ENCODE measurements at places on chromosomes 3 and 15.

DNA sequence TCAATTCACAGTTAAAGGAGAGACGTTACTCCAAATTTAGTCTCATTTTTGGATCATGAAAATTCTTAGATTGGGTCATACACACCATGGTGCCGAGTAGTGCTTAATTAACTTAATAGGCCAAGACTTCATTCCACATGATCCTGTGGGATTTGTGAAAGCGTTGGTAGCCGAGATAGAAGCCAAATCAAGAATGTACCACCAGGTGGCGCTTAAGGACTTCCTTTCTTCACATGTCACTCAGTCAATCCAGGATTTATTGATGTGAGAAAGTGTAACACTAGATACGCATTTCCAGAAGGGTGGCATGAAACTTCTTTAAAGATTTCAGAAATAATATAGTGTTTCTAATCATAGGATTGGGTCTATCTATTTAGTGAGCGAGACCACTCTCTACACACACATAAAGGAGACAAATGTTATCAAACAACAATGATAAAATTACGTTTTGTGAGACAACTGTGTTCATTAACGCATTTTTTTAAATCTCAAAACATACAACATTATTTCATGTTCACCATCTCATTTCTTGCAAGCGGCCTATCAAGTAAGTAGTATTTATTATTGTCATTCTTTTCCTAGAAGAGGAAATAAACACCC lies 436.1 kb downstream of the CHL1 start:
- DNase-seq = peak; percentile 54

DNA sequence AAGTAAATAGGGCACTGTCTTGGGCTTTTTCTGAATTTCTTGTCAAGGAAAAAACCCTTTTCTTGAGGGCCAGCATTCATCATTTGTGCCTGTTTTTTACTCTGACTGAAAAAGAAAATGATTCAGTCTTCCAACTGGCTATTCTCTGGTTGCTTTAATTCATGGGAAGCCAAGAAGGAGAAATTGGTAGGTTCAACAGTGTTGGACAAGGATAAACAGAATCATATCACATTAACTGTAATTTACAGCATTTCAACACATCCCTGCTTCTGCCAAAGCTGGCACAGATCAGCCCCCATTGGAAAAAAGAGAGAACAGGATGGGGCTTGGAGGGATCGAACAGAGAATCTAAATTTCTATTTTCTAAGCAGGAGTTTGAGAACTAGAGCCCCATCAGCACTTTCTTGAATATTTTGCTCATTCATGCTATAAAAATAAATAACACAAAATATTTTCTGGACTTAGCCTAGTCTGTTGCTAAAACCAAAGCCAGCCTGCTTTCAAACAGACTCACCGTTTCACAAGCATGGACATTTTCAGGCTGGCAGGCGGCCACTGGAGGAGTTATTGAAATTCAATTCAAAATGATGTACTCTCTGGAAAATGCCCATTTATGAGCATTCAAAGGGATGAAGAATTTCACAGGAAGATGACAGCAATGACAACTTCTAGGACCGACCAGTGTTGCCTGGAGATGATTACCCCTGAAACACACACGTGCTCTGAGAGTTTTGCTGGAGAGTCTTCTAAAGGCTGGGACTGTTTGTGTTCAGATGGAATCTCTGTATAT lies 181.2 kb downstream of the WNT5A start:
- no peak for DNase-seq

GRCh38 chr15:88538972-88539371 lies 7.5 kb downstream of the DET1 start:
- no peak for DNase-seq

GRCh38 chr15:88882785-88883184 lies 12.6 kb downstream of the HAPLN3 start:
- DNase-seq = no peak

DNA sequence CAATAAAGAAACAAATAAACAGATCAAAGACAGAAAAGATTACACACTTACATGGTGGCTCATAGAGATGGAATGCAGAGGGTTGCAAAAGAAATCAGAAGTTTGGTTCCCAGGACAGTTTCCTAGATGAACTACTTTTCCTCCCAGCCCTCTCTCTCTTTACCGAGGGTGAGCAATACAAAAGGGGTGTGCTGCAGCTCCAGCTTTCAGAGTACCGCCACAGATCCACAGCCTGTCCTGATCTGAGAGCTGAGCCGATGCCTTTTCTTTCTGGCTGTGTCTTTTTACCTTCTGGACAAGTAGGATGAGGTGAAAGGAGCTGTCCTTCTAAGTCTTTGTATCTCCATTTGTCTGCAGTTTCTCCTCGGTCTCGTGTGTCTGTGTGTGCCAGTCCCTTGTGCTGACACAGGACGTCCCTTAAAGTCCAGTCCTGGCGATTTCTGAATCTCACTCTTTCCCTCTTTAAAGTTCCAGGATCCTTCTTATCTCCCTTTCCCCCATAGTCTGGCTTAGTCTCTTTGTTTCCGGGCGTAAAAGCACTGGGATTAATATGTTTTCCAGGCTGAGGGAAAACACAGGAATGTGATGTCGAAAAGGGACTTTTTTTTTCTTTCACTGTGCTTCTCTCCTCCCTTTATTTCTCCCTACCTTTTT lies 540 bp downstream of the CCDC80 start:
- no peak for DNase-seq

- no peak for DNase-seq
Observed at GRCh38 chr3:82627733-82628132, 866.3 kb upstream of the GBE1 start.

- DNase-seq = peak; percentile 15
Observed at GRCh38 chr3:59408047-59408624, 358.3 kb upstream of the CFAP20DC start.

DNA sequence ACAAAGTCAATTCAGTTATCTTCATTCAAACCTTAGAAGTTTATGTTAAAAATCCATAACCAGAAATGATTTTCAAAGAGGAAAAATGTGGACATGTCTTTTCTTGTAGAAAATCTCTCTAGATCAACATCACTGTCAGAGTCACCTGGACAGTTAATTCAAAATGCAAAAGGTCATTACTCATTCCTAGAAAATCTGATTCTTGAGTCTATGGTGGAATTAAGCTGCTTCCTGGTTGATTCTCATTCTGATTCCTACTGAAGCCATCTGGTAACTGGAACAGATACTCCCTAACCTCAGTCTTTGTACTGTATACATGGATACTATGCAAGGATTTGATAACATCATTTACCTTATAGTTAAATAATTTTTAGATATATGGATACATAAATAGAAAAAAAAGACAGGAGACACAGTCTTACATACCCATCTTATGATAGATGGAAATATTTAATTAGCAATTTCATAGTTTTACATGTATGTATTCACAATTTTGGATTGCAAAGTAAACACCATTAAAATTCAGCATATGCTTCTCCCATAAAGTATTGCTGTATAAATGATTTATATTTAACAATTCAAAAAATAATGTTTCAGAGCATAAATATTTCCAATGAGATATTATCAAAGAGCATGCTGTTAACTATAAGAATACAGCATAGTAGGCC lies 693.2 kb upstream of the CCDC54 start:
- DNase-seq = no peak

GRCh38 chr3:71541313-71541712 lies 42.2 kb downstream of the FOXP1 start:
- no peak for DNase-seq

GRCh38 chr3:160486459-160486869 lies 36.9 kb upstream of the TRIM59 start:
- no peak for DNase-seq

- DNase-seq = no peak
Observed at GRCh38 chr3:45975686-45976085, 19.9 kb downstream of the FYCO1 start.

GRCh38 chr3:194265505-194265892 lies 85.6 kb downstream of the CPN2 start:
- no peak for DNase-seq

GRCh38 chr15:48415036-48415886 lies 84.0 kb downstream of the DUT start:
- DNase-seq = no peak

DNA sequence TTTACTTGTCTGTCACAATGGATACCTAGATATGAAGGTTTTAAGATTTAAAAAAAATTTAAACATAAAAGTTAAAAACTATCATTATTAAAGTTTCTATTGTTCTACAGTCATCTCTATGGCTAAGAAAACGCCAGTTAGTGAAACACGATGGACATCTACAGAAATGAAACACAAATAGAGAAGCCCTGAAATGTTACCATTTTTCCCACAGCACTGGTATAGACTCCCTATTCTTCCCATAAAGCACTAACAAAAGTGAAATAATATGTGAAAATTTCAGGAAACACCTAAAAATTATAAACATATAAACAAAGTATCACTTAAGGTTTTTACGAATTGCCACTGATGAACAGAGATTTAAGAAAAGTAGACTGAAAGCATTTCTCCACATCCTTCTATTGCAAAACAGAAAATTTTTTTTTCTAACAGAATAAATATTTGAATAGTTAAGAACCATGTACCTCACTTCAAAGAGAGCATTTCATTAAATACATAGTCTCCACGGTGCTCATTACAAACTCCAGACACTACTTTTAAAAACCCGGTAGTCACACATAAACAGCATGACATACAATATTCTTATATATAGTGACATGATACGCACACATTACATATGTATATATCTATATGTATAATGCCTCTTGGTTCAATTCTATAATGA lies 7.1 kb upstream of the NEK10 start:
- no peak for DNase-seq

DNA sequence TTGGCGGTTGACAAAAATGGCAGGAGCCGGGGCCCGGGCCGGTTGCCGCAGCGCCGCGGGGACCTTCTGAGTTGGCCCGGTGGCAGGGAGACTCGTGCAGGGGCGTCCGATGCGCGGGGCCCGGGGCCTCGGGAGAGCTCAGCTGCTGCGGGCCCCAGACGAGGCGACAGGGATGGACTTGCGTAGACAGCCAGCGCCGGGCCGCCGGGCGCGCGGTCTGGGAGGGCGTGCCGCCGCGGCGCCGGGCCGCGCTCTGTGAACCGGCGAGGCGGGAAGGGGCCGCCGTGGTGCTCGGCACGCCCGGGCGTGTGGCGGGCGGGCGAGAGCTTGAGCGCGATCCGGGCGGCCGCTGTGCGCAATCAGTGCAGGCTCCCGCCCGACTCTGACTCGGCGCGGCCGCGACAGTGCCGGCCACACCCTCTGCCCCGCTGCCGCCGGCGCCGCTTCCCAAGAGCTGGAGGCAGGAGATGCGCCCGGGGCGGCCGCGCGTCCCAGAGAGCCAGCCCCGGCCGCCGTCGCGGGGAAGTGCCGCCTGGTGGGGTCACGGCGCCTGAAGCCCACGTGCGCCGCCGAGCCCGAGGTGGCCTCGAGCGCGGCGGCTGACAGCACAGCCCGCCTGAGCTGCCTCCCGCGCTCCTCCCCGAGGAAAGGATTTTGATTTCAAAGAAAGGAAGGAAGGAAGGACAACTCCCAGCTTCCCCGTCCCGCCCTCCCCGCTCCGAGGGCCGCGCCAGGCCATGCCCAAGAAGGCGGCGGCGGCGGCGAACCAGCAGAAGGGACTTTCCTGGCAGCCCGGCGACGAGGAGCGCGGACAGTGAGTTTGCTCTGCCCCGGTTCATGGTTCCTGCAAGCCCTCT lies 657 bp downstream of the TLNRD1 start:
- DNase-seq = no peak

DNA sequence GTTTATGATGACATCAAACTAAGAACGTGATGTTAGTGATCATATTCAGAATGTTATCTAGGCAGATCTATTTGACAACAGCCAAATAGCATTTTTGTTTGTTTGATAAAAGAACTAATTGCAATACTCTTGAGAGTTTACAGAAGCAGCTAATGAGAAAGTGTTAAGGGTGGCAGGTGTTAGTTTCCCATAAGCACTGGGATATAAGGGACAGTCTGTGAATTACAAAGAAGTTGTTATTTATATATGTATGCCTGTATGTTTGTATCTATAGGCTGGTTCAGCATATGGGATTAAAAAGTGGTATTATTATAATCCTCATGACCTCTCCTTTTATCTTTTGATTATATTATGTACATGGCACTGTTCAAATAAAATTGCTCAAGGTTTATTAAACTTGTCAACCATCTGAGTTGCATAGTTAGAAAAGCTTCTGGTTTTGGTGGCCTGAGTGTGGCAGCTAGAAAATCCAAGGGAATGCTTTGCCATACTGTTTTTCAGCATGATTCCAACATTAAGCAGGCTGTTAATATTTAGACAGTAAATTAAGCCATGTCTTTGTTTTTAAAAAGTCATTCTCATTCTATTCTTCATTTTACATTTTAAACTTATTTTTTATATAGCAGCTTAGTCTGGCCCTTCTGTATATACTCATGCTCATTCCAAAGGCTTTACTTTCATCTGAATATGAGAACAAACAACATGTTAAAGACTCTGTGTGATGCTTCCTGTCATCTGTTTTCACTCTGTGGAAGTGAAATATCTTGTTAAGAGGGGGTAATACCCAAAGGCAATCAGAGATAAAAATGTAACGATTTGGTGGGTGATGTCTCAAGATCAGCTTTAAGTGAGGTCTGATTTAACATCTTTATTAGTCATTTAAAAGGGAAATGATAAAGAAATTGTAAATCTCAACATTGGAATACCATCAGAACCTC lies 13.1 kb downstream of the ROBO2 start:
- DNase-seq = no peak

DNA sequence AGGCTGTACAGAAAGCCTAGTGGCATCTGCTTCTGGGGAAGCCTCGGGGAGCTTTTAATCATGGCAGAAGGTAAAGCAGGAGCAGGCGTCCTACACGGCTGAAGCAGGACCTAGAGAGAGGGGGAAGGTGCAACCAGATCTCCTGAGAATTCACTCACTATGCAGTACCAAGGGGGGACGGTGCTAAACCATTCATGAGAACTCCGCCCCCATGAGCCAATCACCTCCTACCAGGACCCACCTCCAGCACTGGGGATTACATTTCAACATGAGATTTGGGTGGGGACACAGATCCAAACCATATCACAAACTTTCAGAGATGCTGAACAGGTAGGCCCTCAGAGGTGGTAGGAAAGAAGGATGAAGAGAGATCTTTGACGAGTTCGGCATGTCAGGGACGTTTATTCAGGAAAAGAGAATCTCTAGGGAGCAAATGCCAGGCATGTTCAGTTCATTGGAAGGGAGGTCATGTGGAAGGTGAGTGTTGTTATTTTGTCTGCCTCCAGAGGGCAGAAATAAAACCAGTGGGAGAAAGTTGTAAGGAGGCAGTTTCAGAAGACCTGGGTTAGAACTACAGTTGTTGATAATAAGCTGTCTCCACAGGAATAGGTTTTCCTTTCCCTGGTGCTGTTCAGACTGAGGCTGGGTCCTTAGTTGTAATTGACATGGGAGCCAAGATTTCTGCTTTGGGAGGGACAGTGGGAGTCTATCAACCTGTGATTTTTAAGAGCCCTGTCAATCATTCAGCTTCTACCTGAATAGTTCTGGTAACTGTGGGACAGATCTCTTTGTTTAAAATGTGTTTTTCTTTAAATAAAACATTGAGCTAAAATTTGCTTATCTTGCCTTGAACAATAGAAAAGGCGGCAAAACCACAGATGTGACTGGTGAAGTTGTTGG lies 4.3 kb upstream of the FNDC3B start:
- no peak for DNase-seq

- no peak for DNase-seq
Observed at GRCh38 chr15:95684126-95684525, 646.4 kb upstream of the NR2F2 start.

Data from left renal pelvis (tissue), 4 donors.